ENCODE measurements at places on chromosomes 7 and 10.

DNA sequence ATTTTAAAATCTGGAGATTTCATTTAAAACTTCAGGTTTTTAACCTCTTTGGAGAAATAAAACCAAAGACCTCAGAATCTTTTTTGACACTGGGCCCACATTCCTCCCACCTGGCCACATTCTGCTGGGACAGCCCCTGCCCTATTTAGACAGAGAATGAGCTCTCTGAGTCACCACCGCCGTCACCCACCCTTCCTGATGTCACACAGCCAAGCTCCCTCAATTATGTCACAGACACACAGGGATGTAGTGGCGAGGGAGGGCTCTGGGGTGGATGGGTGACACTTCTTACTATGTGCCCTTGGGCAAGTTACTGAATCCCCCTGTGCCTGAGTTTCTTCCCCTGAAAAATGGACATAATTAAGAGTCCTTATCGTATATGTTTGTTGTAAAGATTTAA is 162.6 kb downstream of the RAB11FIP2 start:
- DNase-seq: no peak

DNA sequence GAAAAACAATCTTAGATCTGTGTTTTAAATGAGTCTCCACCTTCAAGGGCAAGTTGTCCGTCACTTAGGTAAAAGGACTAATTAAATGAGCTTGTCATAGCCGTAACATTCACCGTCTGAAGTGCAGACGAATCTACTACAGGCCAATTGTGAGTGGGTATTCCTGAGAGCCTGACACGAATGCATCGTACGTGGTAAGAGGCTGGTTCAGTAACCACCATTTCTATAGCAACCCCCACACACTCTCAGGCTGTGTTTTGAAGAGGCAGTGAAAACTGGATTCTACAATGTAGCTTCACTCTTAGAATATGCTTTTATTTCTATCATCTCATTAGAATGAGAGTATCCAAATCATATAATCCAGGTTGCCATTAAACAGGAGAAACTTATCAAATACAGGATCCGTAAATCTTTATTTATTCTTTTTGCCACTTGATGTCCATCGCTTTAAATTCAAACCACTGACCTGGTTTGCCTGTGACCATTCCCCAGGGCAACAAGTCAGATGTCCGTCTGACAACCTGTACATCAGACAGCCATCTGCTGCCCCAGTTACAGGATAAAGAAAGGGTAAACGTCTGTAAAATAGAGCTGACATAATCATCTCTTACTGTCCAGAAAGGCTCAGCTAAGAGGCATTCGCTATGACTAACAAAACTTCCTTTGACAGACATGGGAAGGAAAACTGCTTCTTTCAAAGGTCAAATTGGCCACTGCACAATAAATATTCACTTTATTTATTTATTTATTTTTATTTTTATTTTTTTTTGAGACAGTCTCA is 70.3 kb upstream of the NMT2 start:
- DNase-seq: peak; percentile 19

GRCh38 chr10:14556285-14556956 is 218.3 kb downstream of the FAM107B start:
- DNase-seq: no peak

DNA sequence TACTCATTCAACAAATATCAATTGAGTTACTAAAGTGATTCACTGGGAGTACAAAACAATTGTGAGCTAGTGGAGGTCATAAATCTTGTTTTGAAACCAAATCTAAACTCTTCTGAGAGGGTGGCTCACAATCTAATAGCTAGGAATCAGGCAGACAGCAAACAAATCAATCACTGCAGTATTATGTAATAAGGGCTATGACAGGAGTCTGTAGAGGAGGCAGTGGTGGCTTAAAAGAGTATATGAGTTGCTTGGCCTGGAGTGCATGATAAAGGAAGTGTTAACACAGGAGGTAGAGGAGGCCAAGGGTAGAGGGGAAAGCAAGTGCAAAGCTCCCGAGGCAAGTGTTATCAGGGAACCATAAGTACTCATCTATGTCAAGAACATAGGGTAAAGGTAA is 16.5 kb downstream of the MYPN start:
- DNase-seq: no peak

DNA sequence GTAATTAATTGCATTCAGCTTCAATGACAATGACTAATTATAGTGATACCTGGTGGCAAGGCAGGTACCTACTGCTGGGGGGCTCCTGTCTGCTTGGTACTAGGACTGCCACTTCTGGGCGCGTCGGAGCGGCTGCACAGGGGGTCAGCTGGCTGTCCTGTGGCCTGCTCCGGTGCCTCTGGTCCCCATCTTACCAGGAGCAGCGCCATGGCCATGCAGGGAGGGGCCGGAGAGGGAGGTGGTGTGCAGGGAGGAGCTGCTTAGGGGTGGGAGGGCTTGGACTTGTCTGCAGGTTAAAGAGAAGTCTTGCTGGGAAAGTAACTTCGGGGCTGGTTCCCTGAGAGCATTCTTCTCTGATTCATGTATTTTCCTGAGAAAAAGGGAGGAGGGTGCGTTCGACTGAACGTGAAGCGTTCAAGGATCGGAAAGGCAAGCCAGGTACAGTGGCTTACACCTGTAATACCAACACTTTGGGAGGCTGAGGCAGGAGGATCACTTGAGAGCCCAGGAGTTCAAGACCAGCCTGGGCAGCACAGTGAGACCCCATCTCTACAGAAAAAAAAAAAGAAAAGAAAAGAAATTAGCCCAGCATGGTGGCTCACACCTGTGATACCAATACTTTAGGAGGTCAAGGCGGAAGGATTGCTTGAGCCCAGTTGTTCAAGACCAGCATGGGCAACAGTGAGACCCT is 15.4 kb downstream of the CUX1 start:
- DNase-seq: no peak

DNA sequence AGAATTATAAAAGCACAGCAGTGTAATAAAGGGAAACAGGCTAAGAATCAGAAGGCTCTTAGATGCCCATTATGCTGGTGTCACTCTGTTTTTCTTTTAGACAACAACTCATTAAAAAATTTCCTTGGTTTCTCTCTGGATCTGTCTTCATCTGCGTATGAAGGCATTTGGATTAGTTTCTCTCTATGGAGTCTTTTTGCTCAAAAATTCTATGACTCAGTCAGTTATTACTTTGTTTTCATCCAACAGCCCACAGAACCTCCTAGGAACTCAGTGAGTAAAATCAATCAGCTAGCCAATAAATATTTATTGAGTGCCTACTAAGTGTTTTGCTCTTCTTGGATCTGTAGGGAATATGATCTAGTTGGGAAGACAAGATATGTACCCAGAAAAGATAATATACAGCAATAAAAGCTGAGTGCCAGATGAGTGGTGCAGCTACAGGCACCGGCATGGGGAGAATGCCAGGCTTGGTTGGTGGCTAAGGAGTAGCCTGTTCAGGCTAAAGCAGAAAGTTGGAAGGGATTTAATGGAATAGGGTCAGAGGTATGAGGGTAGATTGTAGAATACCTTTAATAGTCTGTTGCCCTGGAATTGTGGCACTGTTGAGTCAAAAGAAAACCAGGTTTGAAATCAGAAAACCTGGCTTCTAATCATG is 156.2 kb downstream of the LRRC4 start:
- DNase-seq: no peak

GRCh38 chr7:8035647-8036518 is 67.3 kb downstream of the GLCCI1 start:
- peak; percentile 6 for DNase-seq

DNA sequence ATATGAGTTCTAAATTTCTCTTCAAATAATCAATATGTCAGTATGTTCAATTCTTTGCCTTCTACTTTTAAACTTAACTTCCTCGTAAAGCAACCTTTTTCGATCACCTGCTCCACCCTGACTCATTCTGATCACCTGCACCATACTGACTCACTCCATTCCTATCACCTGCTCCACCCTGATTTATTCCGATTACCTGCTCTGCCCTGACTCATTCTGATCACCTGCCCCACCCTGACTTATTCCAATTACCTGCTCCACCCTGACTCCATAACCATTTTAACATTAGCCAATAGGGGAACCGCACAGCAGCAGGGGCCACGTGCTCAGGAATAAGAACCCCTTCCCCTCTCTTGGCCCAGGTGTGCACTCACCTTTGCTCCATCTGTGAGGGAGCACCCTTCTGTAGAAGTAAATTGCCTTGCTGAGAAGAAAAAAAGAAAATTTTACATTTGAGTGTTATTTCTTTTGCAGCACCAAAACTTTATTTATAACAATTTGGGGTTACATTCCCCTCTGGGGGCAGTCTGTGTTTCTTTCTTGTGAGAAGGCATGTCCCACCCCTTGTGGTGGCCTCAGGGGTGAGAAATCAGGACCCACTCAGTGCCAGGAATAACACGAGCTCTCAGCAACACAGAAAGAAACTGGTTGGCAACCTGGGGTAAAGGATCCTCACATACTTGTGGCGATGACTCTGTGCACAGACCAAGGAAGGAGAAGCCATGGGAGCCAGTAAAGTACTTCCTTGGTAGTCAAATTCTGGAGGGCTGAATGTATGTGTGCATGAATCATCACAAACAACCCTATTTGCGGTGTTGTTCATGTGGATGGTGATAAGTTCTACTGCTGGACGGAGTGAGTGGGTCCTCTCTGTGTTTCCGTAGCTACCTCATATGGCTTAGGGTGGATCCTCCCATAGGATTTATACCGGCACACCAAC is 29.4 kb upstream of the PPP1R9A start:
- no peak for DNase-seq

DNA sequence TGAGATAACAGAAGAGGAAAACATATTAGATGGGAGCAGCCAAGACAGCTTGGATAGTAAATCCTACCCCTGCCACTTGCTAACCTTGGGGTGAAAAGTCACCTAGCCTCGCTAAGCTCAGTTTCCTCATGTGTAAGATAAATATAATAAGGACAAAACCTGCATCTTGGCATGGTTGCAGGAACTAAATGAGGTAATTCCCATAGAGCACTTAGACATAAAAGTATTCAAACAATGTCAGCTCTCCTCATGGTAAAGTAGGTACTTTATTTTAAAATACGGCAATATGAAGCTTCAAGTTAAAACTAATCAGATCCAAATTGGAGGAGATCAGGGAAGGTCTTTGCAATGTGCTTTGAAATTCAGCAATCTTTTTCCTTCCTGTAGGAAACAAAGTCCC is 113.1 kb downstream of the USP6NL start:
- DNase-seq: no peak

DNA sequence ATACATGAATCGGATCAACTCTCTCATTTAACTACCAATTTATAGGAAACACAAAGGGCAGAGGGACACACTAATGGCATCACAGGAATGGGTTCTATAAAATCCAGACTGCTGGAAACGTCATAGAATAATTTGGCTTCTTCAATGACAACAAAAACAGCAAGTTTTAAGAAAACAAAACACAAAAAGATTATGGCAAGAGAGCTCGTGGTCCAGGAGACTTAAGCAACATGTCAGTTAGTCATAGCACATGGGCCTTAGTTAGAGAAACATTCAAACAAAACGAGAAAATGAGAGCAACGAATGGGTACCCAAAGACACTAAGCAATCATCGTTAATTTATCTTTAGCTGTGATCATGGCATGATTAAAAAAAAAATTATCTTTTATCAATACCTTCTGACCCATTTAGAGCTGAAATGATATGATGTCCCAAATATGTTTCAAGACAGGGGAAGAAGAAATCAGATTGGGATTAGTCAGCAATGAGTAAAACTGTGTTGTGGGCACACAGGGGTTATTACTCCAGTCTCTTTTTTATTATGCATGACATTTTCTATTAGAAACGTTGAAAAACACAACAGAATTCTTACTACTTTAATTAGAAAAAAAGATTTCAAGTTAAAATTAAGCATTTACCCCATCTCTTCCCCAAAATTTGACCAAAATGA is 28.3 kb downstream of the NCAPG2 start:
- no peak for DNase-seq

DNA sequence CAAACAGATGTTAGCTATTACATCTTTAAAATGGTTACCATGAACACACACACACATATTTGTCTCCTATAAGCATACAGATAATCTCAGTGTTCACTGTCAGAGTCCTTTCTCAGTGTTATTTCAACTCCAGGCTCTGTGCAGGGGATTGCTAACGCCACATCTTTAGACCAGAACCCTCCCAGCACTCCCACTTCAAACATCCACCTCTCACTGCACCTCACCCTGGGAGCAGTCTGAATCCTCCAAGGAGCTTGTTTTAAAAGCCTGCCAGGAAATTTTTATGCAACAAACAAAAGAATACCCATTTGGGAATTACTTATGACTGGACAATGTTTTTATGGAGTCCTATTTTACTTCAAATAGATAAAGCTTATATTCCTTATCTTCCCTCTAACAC is 107.4 kb downstream of the PARD3 start:
- DNase-seq: no peak

GRCh38 chr7:100491192-100491578 is 7.5 kb downstream of the NYAP1 start:
- no peak for DNase-seq

DNA sequence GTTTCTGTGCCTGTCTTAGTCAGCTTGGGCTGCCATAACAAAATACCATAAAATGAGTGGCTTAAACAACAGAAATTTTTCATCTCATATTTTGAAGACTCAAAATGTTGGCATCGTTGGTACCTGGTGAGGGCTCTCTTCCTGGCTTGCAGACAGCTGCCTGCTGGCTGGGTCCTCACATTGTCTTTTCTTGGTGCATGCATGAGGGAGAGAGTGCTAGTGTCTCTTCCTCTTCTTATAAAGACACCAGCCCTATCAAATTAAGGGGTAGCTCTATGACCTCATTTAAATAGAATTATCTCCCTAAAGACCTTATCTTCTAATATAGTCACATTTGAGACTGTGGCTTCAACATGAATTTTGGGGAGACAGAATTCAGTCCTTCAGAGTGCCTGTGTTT is 39.9 kb downstream of the ST8SIA6 start:
- DNase-seq: no peak

GRCh38 chr10:117640406-117640805 is 97.9 kb downstream of the EMX2 start:
- DNase-seq: no peak

- DNase-seq: no peak
Observed at GRCh38 chr10:13728898-13729535, 142.3 kb downstream of the PRPF18 start.

DNA sequence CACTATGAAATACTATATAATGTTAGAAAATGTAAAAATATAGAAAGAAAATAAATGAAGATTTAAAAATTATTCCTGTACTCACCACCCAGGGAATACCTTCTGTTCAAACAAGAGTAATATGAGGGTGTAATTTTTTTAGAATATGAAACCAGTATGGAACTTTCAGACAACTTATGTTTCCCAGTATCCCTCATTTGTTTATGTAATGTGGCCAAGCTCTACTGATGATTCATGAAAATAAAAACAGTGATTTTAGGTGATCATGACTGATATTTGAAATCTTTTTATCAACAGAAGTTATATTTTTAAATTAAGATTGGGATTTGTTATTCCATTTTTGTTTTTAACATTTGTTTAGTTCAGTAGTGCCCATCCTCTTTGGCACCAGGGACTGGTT is 18.8 kb downstream of the SLK start:
- DNase-seq: no peak

- DNase-seq: no peak
Observed at GRCh38 chr10:130045801-130046321, 64.8 kb downstream of the C10orf143 start.

Data from GM04504 (cell line).